ENCODE measurements at places on chromosomes 2 and 18. TPM values are rescaled to one million over a fixed set of nuclear protein-coding genes. Genes with fewer than 3 reads are reported as not detected.

GRCh38 chr2:18047896-18048657, 169.6 kb downstream of the KCNS3 start:
- DNase-seq, result no peak

- DNase-seq, result no peak
Measured at GRCh38 chr2:127143841-127144782, 37.2 kb upstream of the BIN1 start.

GRCh38 chr2:18664421-18664820, 75.1 kb upstream of the NT5C1B start:
- DNase-seq, result no peak

DNA sequence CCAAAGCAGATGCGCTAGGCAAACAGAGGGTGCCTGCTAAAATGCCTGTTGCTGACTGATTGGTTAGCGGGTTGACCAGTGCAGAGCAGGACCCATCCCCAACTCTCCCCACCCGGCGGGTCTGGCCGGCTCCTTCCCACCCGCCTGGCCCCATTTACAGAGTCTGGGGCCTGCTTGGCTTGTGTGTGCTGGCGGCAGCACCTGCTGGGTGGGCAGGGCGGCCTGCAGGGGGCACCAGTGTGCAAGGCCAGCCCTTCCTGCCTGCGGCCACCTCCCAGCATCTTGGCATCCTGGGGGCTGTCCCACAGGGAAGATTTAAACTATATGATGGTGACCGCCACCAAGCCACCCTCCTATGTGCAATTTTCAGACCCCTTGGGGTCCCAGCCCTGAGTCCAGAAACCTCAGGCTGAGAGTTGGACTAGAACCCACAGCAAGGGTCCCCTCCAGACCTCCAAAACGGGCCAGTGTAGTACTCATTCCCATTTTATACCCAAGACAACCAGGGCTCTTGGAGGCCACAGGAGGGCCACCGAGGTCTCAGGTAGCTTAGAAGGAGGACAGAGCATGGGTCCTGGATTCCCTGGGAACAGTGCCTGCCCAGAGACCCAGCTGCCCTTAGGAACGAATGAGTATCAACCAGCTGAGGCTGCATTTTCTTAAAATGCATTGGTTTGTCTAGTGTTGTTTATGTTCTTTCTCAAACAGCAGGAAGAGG, 173.6 kb downstream of the SMAD7 start:
- no peak for DNase-seq

GRCh38 chr2:168241208-168241607, 6.2 kb downstream of the STK39 start:
- DNase-seq, result no peak

DNA sequence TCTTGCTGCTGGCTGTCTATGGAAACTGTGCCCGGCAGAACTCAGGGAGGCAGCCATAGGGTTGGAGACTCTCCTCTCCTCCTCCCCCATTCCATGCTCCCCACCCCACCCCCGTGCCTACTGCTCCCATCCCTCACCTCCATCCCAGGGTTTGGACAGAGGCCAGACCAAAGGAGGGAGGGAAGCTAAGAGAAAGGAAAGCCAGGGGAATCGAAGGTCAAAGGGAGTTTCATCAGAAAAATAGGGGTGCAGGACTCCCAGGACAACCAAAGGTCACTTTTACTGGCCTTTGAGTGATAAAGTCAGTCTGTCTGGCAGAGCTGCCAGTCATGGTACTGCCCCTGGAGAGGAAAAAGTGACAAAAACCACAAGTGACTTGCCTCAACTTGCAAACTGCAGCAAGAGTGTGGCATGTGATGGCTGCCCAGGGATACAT, 187.3 kb upstream of the CTAGE1 start:
- DNase-seq, result no peak

GRCh38 chr18:26356045-26356785, 130.0 kb downstream of the TAF4B start:
- no peak for DNase-seq

DNA sequence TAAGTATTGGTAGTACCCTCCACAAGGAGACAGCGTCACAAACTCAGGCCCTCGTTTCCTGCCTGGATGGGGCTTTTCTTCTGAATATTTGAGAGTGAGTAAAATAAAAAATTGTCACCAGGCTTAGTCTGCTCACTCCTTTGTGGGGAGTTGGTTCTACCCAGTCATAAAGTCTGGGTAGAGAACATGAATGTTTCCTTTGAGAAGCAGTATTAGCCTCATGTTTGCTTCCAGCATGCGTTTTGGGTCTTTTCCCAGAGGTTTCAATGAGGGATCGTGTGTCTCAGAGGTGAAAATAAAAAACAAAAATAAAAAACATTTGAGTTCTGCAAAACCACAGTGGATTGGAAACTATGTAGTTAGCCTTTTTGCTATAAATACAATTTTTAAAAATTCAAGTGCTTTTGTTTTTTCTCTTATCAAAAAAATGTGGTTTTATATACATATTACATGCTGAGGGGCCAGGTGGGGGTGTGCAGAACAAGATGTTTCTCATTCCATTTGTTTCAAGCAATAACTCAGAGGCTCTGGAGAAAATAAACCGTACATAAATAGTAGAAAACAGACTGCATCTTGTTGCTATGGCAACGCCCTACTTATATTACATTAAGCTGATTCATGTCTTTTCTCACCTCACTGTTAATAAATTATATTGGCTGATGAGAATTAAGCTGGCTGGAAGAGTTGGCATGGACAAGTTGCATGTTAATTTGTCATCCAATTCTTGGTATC, 225.4 kb upstream of the FBXO11 start:
- no peak for DNase-seq

- no peak for DNase-seq
Measured at GRCh38 chr2:187687585-187687984, 133.3 kb upstream of the TFPI start.

DNA sequence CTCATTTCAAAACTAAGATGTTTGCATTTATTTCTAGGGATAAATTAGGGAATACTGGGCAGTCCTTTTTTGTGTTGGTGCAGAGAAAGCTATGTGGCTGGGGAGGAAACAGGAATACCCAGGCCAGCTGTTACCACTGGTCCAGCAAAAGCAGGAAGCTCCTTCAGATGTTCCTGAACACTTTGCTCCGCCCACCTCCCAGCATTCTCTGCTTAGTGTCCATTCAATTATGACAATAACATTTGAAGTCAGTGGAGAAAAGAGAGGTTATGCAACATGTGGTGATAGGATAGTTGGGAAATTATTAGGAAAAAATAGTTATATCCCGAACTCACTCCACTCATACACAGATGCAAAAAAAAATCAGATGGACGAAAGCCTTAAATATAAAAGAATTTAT, 22.1 kb upstream of the ARPC2 start:
- DNase-seq, result no peak

- DNase-seq, result no peak
Measured at GRCh38 chr2:99504844-99505584, 15.2 kb upstream of the REV1 start.

- no peak for DNase-seq
Measured at GRCh38 chr2:73776869-73777519, 2.9 kb downstream of the DUSP11 start.

DNA sequence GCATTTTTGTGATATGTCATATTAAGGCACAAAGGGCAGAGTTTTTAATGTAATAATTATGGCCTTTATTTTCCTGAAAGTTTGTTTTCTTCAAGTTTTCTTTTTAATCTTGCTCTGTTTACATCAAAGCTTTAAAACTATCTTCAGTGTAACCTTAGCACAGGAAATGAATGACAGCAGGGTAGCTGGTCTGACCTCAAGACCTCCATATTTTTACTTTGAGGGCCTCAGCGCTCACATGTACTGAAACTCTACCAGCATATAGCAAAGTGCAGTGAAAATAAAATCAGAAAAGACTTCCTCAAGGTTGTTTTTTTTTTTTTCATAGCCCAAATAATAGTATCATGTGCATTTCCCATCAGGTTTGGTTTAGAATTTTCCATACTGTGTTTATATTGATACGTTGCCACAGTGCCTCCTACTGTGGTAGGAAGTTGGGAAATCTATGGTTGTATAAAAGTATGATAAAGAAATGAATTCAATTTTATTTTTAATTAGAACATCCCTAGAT, 163.4 kb downstream of the UBE2E3 start:
- DNase-seq, result no peak

GRCh38 chr18:76213991-76214390, 281.1 kb downstream of the ZNF516 start:
- no peak for DNase-seq

- DNase-seq, result peak; percentile 78
Measured at GRCh38 chr2:238920601-238921001, 72.7 kb downstream of the TWIST2 start.

DNA sequence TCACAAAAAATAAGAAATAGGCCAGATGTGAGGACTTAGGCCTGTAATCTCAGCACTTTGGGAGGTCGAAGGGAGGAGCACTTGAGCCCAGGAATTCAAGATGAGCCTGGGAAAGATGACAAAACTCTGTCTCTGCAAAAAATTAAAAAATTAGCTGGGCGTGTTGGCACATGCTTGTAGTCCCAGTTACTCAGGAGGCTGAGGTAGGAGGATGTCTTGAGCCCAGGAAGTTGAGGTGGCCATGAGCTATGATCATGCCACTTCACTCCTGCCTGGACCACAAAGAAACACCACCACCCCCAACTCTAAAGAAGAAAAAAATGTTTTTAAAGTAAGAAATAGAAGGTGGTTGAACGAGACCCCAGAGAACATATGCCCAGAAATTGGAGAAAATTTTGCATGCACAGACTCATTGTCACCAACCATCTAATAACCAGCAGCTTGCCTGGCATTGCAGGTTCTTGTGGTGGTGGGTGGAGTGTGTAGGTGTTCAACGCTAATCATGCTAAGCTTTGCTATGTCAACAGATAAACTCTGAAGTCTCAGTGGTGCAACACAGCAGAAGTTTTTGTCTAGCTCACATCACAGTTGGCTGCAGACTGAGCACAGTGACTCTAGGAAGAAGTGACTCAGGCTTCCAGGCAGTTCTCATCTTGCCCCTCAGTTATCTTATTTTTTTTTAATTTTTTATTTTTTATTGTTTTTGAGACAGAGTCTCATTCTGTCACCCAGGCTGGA, 18.6 kb downstream of the ARL4C start:
- no peak for DNase-seq

KCNJ3 gene
- total RNA-seq, result not detected

IL36RN gene
- total RNA-seq, result 121 TPM

SCYGR4 gene
- total RNA-seq, result not detected

CCDC148 gene
- not detected for total RNA-seq

FAM237A gene
- total RNA-seq, result not detected

IL36B gene
- total RNA-seq, result 11.9 TPM

FTCDNL1 gene
- 1.9 TPM for total RNA-seq
